ENCODE measurements at places on chromosomes 13 and 19.

DNA sequence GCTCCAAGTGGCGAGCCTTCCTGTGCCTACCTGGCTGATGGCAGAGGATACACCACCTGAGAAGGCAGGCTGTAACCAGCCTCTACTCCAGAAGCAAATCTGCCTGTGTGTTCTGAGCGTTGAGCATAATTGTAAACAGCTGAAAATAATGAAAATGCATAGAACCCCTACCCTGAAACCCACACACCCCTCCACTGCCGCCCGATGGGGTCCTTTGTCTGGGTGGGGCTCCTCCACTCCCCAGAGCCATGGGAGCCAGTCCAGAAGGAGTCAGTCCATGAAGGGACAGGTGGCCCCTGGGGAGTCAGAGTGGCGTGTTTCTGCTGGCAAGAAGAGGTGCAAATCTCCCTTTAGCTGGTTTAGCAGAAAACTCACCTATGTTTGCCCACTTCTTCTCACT is 8.0 kb upstream of the SOX1 start:
- no peak overlapping the region for H3K27ac ChIP-seq
- H3K27me3 ChIP-seq = no peaks in the 10 kb centered on the region
- DNase-seq = no peak

- no peaks in the 10 kb centered on the region for H3K36me3 ChIP-seq
- no peaks in the 10 kb centered on the region for H3K4me1 ChIP-seq
- no peak for DNase-seq
Observed at GRCh38 chr13:110424569-110425443, 117.7 kb downstream of the COL4A2 start.

GRCh38 chr19:56508290-56508778 is 679 bp downstream of the ZNF471 start:
- H3K4me3 ChIP-seq = no peak overlapping the region
- no peaks in the 10 kb centered on the region for H3K36me3 ChIP-seq
- no peaks in the 10 kb centered on the region for H3K4me1 ChIP-seq
- DNase-seq = no peak

GRCh38 chr19:1302533-1303239 is 17.0 kb downstream of the EFNA2 start:
- H3K4me3 ChIP-seq = no peak overlapping the region
- no peaks in the 10 kb centered on the region for H3K27me3 ChIP-seq
- peaks cover 2% of the 10 kb centered on the region for H3K36me3 ChIP-seq
- DNase-seq = no peak
- no peak overlapping the region for H3K27ac ChIP-seq

- no peaks in the 10 kb centered on the region for H3K4me1 ChIP-seq
- H3K4me3 ChIP-seq = no peak overlapping the region
Observed at GRCh38 chr19:9061879-9062278, 25.0 kb upstream of the OR1M1 start.

GRCh38 chr19:57934820-57935665 is at the start of gene ZNF418:
Gene ZNF418, minus strand, starts transcription at chr19:57935402. Its CDS starts 1,580 bp downstream, at chr19:57933822.
- H3K4me3 ChIP-seq = no peak within 1 kb of the TSS
- DNase-seq = no peak
- no peaks in the 10 kb centered on the region for H3K27me3 ChIP-seq
- no peaks in the 10 kb centered on the region for H3K4me1 ChIP-seq
- peaks cover 10% of the 10 kb centered on the region for H3K36me3 ChIP-seq

DNA sequence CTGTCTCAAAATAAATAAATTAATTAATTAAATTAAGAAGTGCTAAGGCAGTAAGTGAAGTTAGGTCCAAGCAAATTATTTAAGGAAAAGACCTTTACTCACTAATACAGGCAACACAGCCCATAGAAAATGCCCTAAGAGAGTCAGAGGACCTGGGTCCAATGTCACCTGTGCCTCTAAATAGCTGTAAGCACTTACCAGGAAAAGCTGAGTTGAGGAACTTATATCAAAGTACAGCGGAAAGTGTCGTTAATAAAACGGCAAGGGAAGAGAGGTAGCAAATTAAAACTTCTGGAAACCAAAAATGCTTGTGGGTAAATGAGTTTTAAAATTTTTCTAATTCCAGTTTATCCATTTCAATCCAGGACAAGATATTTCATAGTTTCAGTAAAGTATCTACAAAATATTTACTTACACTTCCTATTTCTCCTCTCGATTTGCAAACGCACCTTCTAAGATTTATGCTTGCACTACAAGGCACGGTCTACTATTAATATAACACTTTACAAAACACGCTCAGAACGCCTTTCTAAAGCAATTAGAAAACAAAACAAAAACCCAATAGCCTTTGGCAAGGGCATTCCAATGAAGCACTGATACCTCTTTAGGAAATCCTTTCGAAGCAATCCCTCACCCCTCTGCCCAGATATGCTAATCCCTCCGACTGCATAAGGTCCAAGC is 963 bp downstream of the VPS36 start:
- H3K4me1 ChIP-seq = peaks cover 25% of the 10 kb centered on the region
- peak overlapping the region; percentile 82 for H3K4me3 ChIP-seq

GRCh38 chr13:26227166-26227971 is 5.3 kb upstream of the RNF6 start:
- H3K4me1 ChIP-seq = peaks cover 12% of the 10 kb centered on the region
- H3K36me3 ChIP-seq = peaks cover 12% of the 10 kb centered on the region
- no peak overlapping the region for H3K4me3 ChIP-seq
- H3K27me3 ChIP-seq = no peaks in the 10 kb centered on the region
- H3K27ac ChIP-seq = no peak overlapping the region

GRCh38 chr13:113656003-113656588 is 1.9 kb downstream of the ATP4B start:
- no peaks in the 10 kb centered on the region for H3K36me3 ChIP-seq
- H3K27ac ChIP-seq = no peak overlapping the region
- no peak overlapping the region for H3K4me3 ChIP-seq
- no peaks in the 10 kb centered on the region for H3K27me3 ChIP-seq
- no peak for DNase-seq
- no peaks in the 10 kb centered on the region for H3K4me1 ChIP-seq

DNA sequence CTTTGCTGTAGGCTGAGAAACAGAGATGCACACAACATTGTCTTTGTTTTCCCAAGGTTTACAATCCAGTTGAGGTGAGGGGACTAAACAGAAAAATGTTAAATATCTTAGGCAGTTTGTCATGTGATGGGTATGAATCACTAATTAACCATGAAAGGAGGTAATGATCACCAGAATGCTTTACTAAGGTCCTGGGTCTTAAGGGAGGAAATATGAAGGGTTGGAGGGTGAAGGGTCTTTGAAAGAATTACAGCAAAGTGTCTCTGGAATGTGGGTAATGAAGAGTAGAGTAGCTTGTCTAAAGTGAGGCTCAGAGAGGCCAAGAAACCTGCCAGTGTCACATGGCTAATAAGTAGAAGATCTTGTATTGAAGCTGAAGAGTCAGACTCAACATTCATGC is 19.0 kb downstream of the BIVM start:
- no peak for DNase-seq
- no peaks in the 10 kb centered on the region for H3K27me3 ChIP-seq
- peaks cover 18% of the 10 kb centered on the region for H3K4me1 ChIP-seq
- peak overlapping the region; percentile 52 for H3K27ac ChIP-seq

GRCh38 chr13:35961002-35961401 is 170.2 kb downstream of the DCLK1 start:
- no peaks in the 10 kb centered on the region for H3K27me3 ChIP-seq
- no peaks in the 10 kb centered on the region for H3K4me1 ChIP-seq
- DNase-seq = no peak
- no peaks in the 10 kb centered on the region for H3K36me3 ChIP-seq
- H3K27ac ChIP-seq = no peak overlapping the region
- no peak overlapping the region for H3K4me3 ChIP-seq

DNA sequence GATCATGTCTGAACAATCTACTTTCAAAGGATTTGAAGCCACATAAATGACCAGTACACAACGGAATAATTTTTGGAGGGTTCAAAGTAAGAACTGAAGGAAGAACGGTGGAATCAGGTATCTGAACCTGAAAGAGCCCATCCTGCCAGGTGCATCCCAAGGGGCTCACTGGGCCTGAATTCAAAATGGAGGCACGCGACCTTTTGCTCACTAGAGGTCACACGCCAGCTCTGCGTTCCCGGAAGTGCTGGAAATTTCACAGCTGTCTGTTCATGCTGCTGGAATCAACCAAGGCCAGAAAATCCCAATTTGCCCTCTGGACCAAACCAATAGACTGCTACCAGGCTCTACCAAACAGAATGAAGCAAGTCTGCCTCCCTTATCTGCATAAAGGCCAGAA is 4.2 kb upstream of the RASA3 start:
- DNase-seq = no peak
- no peak overlapping the region for H3K27ac ChIP-seq
- H3K4me1 ChIP-seq = peaks cover 6% of the 10 kb centered on the region
- H3K27me3 ChIP-seq = peaks cover 11% of the 10 kb centered on the region
- H3K36me3 ChIP-seq = peaks cover 4% of the 10 kb centered on the region

GRCh38 chr13:25806264-25806974 is 245.4 kb downstream of the SHISA2 start:
- H3K36me3 ChIP-seq = no peaks in the 10 kb centered on the region
- no peak overlapping the region for H3K4me3 ChIP-seq
- H3K27ac ChIP-seq = no peak overlapping the region
- peaks cover 48% of the 10 kb centered on the region for H3K27me3 ChIP-seq

GRCh38 chr19:39778763-39779162 is at the start of gene LEUTX:
Gene LEUTX, plus strand, starts transcription at chr19:39778854. Its CDS starts 67 bp downstream, at chr19:39778921.
- H3K4me3 ChIP-seq = no peak within 1 kb of the TSS
- no peaks in the 10 kb centered on the region for H3K4me1 ChIP-seq
- no peak within 1 kb of the TSS for H3K27ac ChIP-seq

DNA sequence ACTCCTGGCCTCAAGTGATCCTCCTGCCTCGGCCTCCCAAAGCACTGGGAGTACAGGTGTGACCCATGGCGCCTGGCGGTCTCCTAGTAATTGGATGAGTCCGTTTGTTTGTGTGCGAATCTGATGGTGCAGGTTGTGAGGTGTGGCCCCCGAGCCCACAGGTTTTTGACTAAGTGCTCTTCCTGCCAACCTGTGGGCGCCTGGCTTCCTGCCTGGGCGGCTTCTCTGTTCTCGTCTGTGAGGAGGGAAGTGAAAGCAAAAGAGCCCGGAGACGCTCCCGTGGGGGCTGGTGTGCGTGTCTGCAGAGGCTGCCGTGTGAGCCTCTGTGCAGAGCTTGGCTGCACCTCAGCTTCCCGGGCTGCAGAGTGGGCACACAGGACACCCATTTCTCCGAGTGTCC is 10.0 kb downstream of the ARHGAP45 start:
- no peak overlapping the region for H3K27ac ChIP-seq
- no peak for DNase-seq
- H3K27me3 ChIP-seq = no peaks in the 10 kb centered on the region

- DNase-seq = peak; percentile 31
- peak overlapping the region; percentile 86 for H3K4me3 ChIP-seq
- peaks cover 18% of the 10 kb centered on the region for H3K4me1 ChIP-seq
- no peaks in the 10 kb centered on the region for H3K27me3 ChIP-seq
- peaks cover 62% of the 10 kb centered on the region for H3K36me3 ChIP-seq
Observed at GRCh38 chr19:58229255-58229639, 533 bp downstream of the ZNF544 start.

GRCh38 chr13:111322916-111323331 is 2.5 kb downstream of the TEX29 start:
- no peak overlapping the region for H3K4me3 ChIP-seq
- H3K27ac ChIP-seq = no peak overlapping the region
- DNase-seq = no peak
- H3K36me3 ChIP-seq = no peaks in the 10 kb centered on the region
- H3K27me3 ChIP-seq = no peaks in the 10 kb centered on the region

- DNase-seq = peak; percentile 88
- peaks cover 18% of the 10 kb centered on the region for H3K4me1 ChIP-seq
- no peaks in the 10 kb centered on the region for H3K27me3 ChIP-seq
- peak within 1 kb of the TSS; percentile 66 for H3K27ac ChIP-seq
- peaks cover 59% of the 10 kb centered on the region for H3K36me3 ChIP-seq
Observed at GRCh38 chr19:58228585-58229254, at the start of gene ZNF544. Gene ZNF544, plus strand, starts transcription at chr19:58228914. Its CDS starts 15,110 bp downstream, at chr19:58244024.
